ENCODE measurements at places on chromosomes 4 and X. TPM values are rescaled to one million over a fixed set of nuclear protein-coding genes. Genes with fewer than 3 reads are reported as not detected.

CD38 gene
- total RNA-seq, result 1.1 TPM

MYOZ2 gene
- not detected for total RNA-seq

SFRP2 gene
- total RNA-seq, result 104 TPM

NHS gene
- total RNA-seq, result 3.2 TPM

ERAS gene
- not detected for total RNA-seq

AFM gene
- total RNA-seq, result not detected

ZIC3 gene
- total RNA-seq, result not detected

NUDT6 gene
- 8.8 TPM for total RNA-seq

SLITRK2 gene
- total RNA-seq, result not detected

GRCh38 chr4:126544276-126544675 lies 1088.5 kb upstream of the INTU start:
- no peak overlapping the region for H3K27ac ChIP-seq
- H3K27me3 ChIP-seq, result no peaks in the 10 kb centered on the region
- no peaks in the 10 kb centered on the region for H3K36me3 ChIP-seq

DNA sequence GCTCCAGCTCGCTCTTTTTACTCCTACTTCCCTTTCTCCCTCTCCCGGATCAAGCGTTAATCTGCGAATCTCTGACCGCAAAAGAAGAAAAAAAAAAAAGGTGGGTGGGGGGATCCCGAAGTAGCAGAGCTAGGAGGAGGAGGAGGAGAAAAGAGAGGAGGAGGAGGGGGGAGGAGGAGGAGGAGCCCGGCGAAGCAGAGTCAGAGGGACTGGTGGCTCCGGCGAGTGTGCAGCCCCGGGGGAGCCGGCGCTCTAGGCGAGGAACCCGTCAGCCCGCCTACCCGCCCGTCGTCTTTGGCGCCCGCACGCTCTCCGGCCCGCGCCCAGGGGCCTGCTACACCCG lies at the start of gene NHSL2:
Gene NHSL2 (plus strand): TSS at position 203 of the 343 bp plus-strand sequence.
- no peak within 1 kb of the TSS for H3K27ac ChIP-seq
- no peak for DNase-seq
- H3K4me1 ChIP-seq, result peaks cover 19% of the 10 kb centered on the region
- no peaks in the 10 kb centered on the region for H3K36me3 ChIP-seq

- DNase-seq, result no peak
- H3K27me3 ChIP-seq, result no peaks in the 10 kb centered on the region
- no peak overlapping the region for H3K4me3 ChIP-seq
- no peaks in the 10 kb centered on the region for H3K36me3 ChIP-seq
- H3K4me1 ChIP-seq, result no peaks in the 10 kb centered on the region
- H3K27ac ChIP-seq, result no peak overlapping the region
Measured at GRCh38 chr4:182126603-182127002, 116.6 kb upstream of the TENM3 start.

GRCh38 chrX:85941275-85941674 lies 106.1 kb downstream of the CHM start:
- no peak overlapping the region for H3K27ac ChIP-seq
- H3K4me1 ChIP-seq, result no peaks in the 10 kb centered on the region
- H3K4me3 ChIP-seq, result no peak overlapping the region
- no peaks in the 10 kb centered on the region for H3K27me3 ChIP-seq

DNA sequence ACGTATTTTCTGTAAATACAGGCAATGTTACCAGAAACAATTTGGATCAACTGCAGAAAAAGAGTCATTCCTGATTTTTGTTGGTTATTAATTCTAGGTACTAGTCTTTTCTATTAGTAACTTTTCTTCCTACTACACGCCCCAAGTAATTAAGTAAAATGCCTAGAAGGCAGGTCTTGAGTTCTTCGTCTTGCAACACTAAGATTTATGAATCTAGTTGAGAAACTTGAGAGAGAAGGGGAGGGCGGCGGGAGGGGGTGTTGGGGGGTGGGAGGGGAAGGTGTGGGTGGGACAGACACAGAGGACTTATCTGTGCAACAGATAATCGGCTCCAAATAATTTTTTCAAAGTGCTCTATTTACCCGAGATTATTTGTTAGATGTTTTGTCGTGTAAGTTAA lies 3.0 kb downstream of the RAP2C start:
- H3K36me3 ChIP-seq, result no peaks in the 10 kb centered on the region
- peak overlapping the region; percentile 98 for H3K27ac ChIP-seq
- H3K4me1 ChIP-seq, result no peaks in the 10 kb centered on the region

DNA sequence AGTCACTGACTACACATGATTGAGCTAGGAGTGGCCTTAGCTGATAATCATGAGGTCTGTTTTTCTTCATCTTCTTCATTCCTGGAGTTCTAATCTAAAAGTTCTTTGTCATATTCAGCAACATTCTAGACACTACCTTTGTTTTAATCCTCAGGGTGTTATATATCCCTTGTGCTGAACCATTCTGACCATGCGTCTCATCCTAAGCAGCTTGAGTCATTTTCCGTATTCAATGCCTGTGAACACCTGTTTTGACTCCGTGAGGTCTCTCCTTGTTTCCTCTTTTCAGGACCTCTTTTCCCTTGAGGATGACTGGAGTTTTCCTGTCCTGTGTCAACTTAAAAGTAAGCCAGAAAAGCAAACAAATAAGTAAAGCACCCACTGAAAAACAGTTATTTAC lies 597.9 kb downstream of the GBA3 start:
- DNase-seq, result no peak
- H3K27ac ChIP-seq, result no peak overlapping the region
- H3K4me3 ChIP-seq, result no peak overlapping the region
- no peaks in the 10 kb centered on the region for H3K4me1 ChIP-seq
- H3K27me3 ChIP-seq, result no peaks in the 10 kb centered on the region

DNA sequence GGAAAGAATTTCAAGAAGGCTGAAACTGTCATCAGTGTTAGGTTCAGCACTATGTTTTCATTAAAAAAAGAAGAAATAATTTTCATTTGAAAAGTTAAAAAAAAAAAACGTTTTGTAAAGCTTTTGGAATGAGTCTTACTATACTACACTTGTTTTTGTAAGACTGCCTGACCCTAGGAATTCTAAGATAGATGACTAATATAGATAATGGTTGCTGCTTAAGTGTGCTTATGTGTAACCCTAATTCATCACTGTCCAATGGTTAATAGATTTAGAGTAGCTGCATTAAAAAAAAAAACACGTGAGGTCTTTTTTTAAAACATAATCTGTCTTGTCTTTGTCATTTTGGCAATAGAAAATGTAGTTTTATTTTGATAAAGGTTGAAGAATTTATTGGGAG lies 323.2 kb downstream of the IL1RAPL1 start:
- H3K27ac ChIP-seq, result no peak overlapping the region
- no peaks in the 10 kb centered on the region for H3K4me1 ChIP-seq
- no peaks in the 10 kb centered on the region for H3K27me3 ChIP-seq
- DNase-seq, result no peak
- H3K4me3 ChIP-seq, result no peak overlapping the region

GRCh38 chrX:106718709-106719108 lies 7.8 kb upstream of the RNF128 start:
- H3K36me3 ChIP-seq, result no peaks in the 10 kb centered on the region
- H3K4me1 ChIP-seq, result no peaks in the 10 kb centered on the region
- no peak overlapping the region for H3K4me3 ChIP-seq
- no peak for DNase-seq
- H3K27me3 ChIP-seq, result no peaks in the 10 kb centered on the region
- H3K27ac ChIP-seq, result no peak overlapping the region

GRCh38 chr4:142845293-142846107 lies 601 bp downstream of the INPP4B start:
- H3K36me3 ChIP-seq, result no peaks in the 10 kb centered on the region
- H3K4me3 ChIP-seq, result peak overlapping the region; percentile 60
- DNase-seq, result no peak

DNA sequence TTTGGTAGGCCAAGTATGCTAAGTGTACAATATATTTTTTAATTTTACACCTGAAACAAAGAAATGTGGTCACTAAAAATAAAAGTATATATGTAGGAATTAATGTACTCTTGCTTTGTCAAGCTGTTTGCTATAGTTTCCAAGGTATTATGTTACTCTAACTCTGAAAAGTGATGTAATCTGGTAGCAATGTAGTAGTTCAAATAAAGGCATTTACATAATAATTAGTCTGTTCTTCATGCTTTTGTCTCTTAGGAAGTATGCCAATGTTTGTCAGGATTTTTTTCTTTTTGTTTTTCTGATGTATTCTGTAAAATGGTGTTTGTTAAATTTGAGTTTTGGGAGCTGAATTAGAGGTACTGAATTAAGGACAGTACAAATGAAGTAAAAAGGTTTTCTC lies 89.5 kb downstream of the PLS3 start:
- H3K4me3 ChIP-seq, result no peak overlapping the region
- no peak overlapping the region for H3K27ac ChIP-seq
- DNase-seq, result no peak

DNA sequence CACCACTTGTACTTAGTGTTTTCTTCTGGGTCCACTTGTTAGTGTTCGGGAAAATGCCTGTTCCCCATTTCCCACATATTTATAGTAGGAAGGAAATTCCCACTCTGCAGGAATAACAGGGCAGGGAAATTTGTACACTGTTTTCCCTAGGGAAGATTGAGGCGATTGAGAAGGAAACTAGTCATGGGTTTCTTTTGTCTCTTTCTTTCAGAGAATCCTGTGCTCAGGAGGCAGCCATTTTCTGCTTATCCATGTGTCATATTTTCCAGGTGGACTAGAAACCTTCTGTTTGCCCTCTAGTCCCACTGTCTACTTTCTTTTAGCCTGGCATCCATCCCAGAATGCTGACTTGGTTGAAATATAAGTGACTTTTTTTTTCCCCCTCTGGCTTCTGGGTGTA lies 299.1 kb upstream of the ANKRD50 start:
- DNase-seq, result no peak
- no peaks in the 10 kb centered on the region for H3K4me1 ChIP-seq
- H3K4me3 ChIP-seq, result no peak overlapping the region

- H3K27me3 ChIP-seq, result no peaks in the 10 kb centered on the region
- H3K27ac ChIP-seq, result peak overlapping the region; percentile 99
- H3K36me3 ChIP-seq, result peaks cover 4% of the 10 kb centered on the region
- DNase-seq, result no peak
- H3K4me3 ChIP-seq, result no peak overlapping the region
Measured at GRCh38 chrX:153966841-153967535, 4.6 kb downstream of the HCFC1 start.

DNA sequence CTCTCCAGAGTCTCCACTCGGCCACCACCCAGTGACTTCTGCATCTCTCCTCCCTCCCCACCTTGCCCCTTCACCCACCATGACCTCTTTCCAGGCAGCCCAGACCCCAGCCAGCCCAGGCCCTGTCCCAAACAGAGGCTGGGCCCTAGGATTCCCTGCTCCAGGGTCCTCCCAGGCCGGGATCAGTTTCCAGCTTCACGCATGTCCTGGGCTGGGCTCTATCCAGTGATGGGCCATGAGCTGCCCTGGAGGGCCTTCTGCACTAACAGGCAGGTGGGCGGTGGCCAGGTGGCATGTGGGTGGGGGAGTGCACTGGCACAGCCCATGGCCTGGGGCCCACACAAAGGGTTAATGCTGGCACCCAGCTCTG lies 20.4 kb upstream of the ADD1 start:
- H3K4me1 ChIP-seq, result peaks cover 6% of the 10 kb centered on the region
- no peaks in the 10 kb centered on the region for H3K27me3 ChIP-seq
- no peak for DNase-seq
- H3K27ac ChIP-seq, result no peak overlapping the region

- peak; percentile 21 for DNase-seq
- no peaks in the 10 kb centered on the region for H3K27me3 ChIP-seq
- no peaks in the 10 kb centered on the region for H3K36me3 ChIP-seq
- H3K27ac ChIP-seq, result peak overlapping the region; percentile 81
- peak overlapping the region; percentile 77 for H3K4me3 ChIP-seq
Measured at GRCh38 chrX:68827848-68828624, 785 bp upstream of the EFNB1 start.

DNA sequence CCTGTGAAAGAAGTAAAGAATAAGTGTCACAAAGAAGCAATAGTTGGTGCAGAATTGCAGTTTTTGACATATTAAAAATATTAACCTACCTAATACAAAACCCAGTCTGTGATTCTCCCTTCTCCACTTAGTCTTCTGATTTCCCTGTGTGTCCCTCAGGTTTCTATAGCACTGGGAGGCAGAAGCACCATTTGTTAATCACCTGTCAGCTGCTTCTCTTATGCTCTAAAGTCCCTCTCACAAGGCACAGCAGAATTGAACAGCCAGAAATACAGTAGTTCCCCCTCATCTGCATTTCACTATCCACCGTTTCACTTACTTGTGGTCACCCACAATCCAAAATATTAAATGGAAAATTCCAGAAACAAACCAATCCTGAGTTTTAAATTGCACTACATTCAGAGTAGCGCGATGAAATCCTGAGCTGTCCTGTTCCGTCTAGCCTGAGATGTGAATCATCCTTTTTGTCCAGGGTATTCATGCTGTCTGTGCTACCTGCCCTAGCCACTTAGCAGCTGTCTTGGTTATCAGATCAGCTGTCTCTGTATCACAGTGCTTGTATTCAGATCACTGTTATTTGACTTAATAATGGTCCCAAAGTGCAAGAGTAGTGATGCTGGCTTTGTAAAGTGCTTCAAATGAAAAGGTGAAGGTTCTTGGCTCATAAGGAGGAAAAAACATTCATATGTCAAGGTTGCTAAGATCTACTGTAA lies 984.1 kb upstream of the GRID2 start:
- no peaks in the 10 kb centered on the region for H3K36me3 ChIP-seq
- no peak for DNase-seq
- H3K4me1 ChIP-seq, result no peaks in the 10 kb centered on the region
- H3K27ac ChIP-seq, result no peak overlapping the region

DNA sequence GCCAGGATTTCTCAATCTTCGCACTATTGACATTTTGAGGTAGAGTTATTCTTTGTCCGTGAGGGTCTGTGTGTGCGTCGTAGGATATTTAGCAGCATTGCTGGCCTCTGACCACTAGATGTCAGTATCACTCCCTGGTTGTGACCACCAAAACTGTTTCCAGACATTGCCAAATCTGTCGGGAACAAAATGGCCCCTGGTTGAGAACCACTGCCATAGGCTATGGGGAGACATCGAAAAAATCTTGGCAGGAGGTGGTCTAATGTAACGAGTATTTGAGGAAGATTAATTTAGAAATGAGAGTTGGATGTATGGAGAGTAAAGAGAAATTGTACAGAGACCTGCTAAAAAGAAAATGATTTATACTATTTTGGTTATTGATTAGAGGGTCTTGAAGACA lies 108.4 kb downstream of the DOCK11 start:
- peaks cover 4% of the 10 kb centered on the region for H3K4me1 ChIP-seq
- no peak overlapping the region for H3K4me3 ChIP-seq
- no peak overlapping the region for H3K27ac ChIP-seq
- no peaks in the 10 kb centered on the region for H3K27me3 ChIP-seq
- H3K36me3 ChIP-seq, result peaks cover 8% of the 10 kb centered on the region
- no peak for DNase-seq

- no peaks in the 10 kb centered on the region for H3K36me3 ChIP-seq
- H3K4me1 ChIP-seq, result no peaks in the 10 kb centered on the region
- H3K27ac ChIP-seq, result peak overlapping the region; percentile 3
- no peak for DNase-seq
- H3K4me3 ChIP-seq, result no peak overlapping the region
- H3K27me3 ChIP-seq, result no peaks in the 10 kb centered on the region
Measured at GRCh38 chr4:24840826-24841543, 45.6 kb downstream of the SOD3 start.

Measured in esophagus squamous epithelium (tissue), 5 donors.